Psoas muscle (tissue), 8 donors: ENCODE measurements at places on chromosomes 6 and 20.
A peak's percentile ranks its signal among the peaks of the same experiment; 100 is the strongest.

GRCh38 chr20:13118676-13119075, 102.4 kb upstream of the ISM1 start:
- no peak for DNase-seq
- H3K36me3 ChIP-seq: no peaks in the 10 kb centered on the region
- no peaks in the 10 kb centered on the region for H3K4me1 ChIP-seq
- H3K27ac ChIP-seq: no peak overlapping the region
- no peak overlapping the region for H3K4me3 ChIP-seq

- no peak overlapping the region for H3K27ac ChIP-seq
- no peak for DNase-seq
- no peaks in the 10 kb centered on the region for H3K27me3 ChIP-seq
- no peaks in the 10 kb centered on the region for H3K4me1 ChIP-seq
Observed at GRCh38 chr20:16113736-16114135, 459.5 kb downstream of the KIF16B start.

DNA sequence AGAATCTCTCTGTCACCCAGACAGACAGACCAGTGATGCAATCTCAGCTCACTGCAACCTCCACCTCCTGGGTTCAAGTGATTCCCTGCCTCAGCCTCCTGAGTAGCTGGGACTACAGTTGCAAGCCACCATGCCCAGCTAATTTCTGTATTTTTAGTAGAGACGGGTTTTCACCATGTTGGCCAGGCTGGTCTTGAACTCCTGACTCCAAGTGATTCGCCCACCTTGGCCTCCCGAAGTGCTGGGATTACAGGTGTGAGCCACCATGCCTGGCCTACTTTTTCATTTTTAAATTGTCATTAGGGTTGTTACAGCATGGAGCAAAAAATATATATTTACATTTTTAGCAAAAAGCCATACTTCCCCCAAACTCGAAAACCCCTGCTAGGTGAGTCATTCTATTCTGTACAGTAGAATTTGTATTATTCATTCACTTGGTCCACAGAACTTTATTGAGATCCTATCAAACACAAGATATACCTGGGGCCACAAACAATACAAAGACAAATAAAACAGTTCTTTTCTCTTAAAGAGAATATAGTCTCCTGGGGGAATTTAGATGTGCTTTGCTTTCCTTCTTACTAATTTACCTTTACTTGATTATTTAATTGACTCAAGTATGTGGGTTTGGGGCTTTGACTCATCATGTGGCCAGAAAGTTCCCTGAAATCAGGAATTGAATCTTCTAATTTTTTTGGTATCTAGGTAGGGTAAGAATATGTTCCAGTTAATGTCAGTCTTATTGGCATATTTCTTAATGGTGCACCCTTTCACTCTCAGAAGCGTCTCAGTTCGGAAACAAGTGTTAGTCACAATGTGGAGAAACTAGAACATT, 16.6 kb upstream of the CCND3 start:
- H3K4me1 ChIP-seq: no peaks in the 10 kb centered on the region
- H3K27ac ChIP-seq: no peak overlapping the region
- no peaks in the 10 kb centered on the region for H3K27me3 ChIP-seq
- H3K4me3 ChIP-seq: no peak overlapping the region
- H3K36me3 ChIP-seq: no peaks in the 10 kb centered on the region
- DNase-seq: no peak

GRCh38 chr20:46255440-46256104, 52.7 kb downstream of the CDH22 start:
- H3K27ac ChIP-seq: no peak overlapping the region
- no peaks in the 10 kb centered on the region for H3K4me1 ChIP-seq
- no peak overlapping the region for H3K4me3 ChIP-seq

DNA sequence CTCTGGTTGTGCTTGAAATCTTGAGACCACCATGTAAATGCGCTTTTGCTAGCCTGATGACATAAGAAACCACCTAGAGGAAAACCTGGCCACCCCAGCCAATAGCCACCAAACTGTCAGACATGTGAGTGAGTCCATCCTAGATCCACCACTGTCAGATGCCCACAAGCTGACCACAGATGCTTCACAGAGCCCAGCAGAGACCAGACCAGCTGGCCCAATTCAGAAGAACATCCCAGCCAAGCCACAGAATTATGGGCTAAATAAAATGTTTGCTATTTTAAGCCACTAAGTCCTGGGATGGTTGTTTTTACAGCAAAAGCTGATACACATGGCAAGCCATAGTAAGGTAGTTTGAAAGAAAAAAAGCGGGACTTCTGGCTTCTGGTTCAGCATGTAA, 425.3 kb downstream of the KIF16B start:
- no peak overlapping the region for H3K4me3 ChIP-seq
- no peaks in the 10 kb centered on the region for H3K36me3 ChIP-seq
- no peaks in the 10 kb centered on the region for H3K4me1 ChIP-seq
- H3K27ac ChIP-seq: no peak overlapping the region
- DNase-seq: no peak
- H3K27me3 ChIP-seq: no peaks in the 10 kb centered on the region

DNA sequence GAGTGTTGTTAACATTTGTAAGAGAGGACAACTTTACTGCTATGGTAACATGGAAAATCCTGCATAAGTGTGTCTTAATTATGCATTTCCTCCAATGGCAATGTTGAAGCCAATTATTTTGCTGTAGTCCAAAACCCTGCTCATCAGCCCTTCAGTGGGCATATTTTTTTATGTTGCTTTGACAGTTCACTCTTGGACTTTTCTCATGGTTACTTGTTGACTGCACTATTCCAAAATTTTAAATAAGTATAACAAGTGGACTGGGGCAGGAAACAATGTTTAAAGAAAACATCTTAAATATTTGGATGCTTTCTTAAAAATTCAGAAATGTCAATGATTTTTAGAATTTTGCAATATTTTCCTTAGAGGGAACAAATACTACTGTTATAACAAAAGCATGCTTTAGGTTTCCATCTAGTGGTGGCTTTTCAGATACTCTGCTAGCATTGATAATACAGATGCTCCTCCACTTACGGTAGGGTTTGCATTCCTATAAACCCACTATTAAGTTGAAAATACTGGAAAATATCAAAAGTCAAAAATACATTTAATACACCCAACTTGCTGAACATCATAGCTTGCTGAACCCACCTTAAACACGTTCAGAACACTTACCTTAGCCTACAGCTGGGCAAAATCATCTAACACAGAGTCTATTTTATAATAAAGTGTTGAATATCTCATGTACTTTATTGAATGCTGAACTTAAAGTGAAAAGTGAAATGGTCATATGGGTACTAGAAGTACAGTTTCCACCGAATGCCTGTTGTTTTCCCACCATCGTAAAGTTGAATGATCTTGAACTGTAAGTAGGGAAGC, 86.4 kb downstream of the ADGRG6 start:
- no peak for DNase-seq
- no peaks in the 10 kb centered on the region for H3K36me3 ChIP-seq
- no peaks in the 10 kb centered on the region for H3K27me3 ChIP-seq
- H3K4me1 ChIP-seq: no peaks in the 10 kb centered on the region
- H3K4me3 ChIP-seq: no peak overlapping the region
- H3K27ac ChIP-seq: no peak overlapping the region

DNA sequence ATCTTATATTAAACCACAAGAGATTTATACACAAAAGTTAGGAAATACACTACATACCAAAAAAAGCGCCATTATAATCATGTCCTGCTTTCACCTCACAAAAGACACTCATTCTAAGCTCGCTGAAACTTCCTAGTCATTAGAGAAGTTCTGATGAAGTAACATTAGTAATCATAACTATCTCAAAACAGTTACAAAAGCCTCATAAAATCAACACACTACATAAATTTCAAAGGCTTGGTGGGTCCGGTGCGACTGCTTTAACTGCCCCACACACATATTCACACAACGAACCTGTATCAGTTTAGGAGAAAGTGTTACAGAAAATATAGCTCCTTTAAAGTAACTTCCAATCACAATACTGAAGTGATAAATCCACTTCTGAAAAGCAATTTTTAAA, 1.9 kb downstream of the PHIP start:
- H3K27ac ChIP-seq: peak overlapping the region; percentile 95
- no peaks in the 10 kb centered on the region for H3K27me3 ChIP-seq
- no peaks in the 10 kb centered on the region for H3K36me3 ChIP-seq
- peaks cover 47% of the 10 kb centered on the region for H3K4me1 ChIP-seq

GRCh38 chr6:143498428-143498827, 13.1 kb downstream of the FUCA2 start:
- no peak overlapping the region for H3K27ac ChIP-seq
- H3K27me3 ChIP-seq: no peaks in the 10 kb centered on the region
- no peak overlapping the region for H3K4me3 ChIP-seq
- H3K36me3 ChIP-seq: peaks cover 10% of the 10 kb centered on the region
- H3K4me1 ChIP-seq: no peaks in the 10 kb centered on the region

GRCh38 chr20:53176134-53176533, 204.0 kb downstream of the TSHZ2 start:
- DNase-seq: no peak
- H3K4me1 ChIP-seq: no peaks in the 10 kb centered on the region
- no peaks in the 10 kb centered on the region for H3K36me3 ChIP-seq
- H3K4me3 ChIP-seq: no peak overlapping the region

GRCh38 chr6:13431861-13432465, 55.4 kb downstream of the GFOD1 start:
- peaks cover 31% of the 10 kb centered on the region for H3K4me1 ChIP-seq
- no peak overlapping the region for H3K4me3 ChIP-seq
- H3K36me3 ChIP-seq: no peaks in the 10 kb centered on the region
- H3K27me3 ChIP-seq: no peaks in the 10 kb centered on the region

- H3K4me1 ChIP-seq: peaks cover 32% of the 10 kb centered on the region
- no peaks in the 10 kb centered on the region for H3K27me3 ChIP-seq
- DNase-seq: no peak
- H3K4me3 ChIP-seq: no peak overlapping the region
- peak overlapping the region; percentile 46 for H3K27ac ChIP-seq
Observed at GRCh38 chr20:54215157-54215789, 7.4 kb downstream of the PFDN4 start.

- H3K27me3 ChIP-seq: peaks cover 98% of the 10 kb centered on the region
- H3K4me3 ChIP-seq: peak within 1 kb of the TSS; percentile 44
- DNase-seq: no peak
- no peak within 1 kb of the TSS for H3K27ac ChIP-seq
Observed at GRCh38 chr6:166167801-166168615, at the start of gene TBXT. Gene TBXT (minus strand): TSS chr6:166167851. CDS start chr6:166167591, 260 bp downstream.

- no peak overlapping the region for H3K27ac ChIP-seq
- H3K27me3 ChIP-seq: no peaks in the 10 kb centered on the region
- no peaks in the 10 kb centered on the region for H3K4me1 ChIP-seq
- DNase-seq: no peak
- no peak overlapping the region for H3K4me3 ChIP-seq
- no peaks in the 10 kb centered on the region for H3K36me3 ChIP-seq
Observed at GRCh38 chr6:110558575-110558974, 82.2 kb upstream of the SLC22A16 start.

- DNase-seq: no peak
- no peaks in the 10 kb centered on the region for H3K36me3 ChIP-seq
- H3K4me1 ChIP-seq: peaks cover 31% of the 10 kb centered on the region
- H3K27me3 ChIP-seq: no peaks in the 10 kb centered on the region
- peak overlapping the region; percentile 81 for H3K27ac ChIP-seq
Observed at GRCh38 chr6:150202404-150202803, 59.6 kb downstream of the PPP1R14C start.

DNA sequence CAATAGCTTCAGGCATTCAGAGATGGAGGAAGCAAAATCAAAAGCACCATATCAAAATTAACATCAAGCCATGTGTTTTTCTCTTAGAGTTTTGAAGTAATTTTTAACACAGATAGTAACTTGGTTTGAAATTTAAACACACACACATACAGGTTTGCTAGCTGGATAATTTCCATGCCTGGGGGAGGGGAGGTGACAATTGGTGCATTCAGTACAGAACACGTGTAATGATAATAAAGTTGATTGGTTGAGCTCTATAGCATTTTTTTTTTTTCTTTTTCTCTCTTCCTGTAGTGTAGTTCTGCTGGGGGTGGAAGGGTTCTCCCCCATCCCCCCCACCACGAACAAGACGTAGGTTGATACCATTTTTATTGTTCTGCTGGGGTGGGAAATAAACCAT, 564.8 kb downstream of the LMBRD1 start:
- no peaks in the 10 kb centered on the region for H3K27me3 ChIP-seq
- H3K4me1 ChIP-seq: no peaks in the 10 kb centered on the region
- H3K36me3 ChIP-seq: no peaks in the 10 kb centered on the region
- H3K4me3 ChIP-seq: no peak overlapping the region

DNA sequence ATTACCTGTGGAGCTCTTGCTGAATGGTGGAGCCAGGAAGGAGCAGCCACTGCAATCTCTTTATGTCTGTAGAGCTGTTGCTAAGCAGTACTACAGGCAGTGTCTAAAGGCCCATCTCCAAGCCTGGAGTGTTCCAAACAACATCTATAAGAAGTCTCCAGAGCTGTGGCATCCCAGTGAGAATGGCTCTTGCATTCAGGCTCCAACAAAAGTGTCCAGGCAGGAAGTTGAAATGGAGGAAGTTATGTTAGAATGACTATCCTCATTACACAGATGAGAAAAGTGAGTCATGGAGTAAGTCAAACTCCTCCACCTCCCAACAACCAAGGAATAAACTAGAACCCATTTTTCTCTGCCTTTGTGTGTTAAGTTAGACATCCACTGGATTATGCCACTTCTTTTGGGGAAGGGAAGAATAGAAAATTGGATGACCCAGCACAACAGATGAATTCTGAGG, 288.5 kb upstream of the STXBP5 start:
- H3K27ac ChIP-seq: no peak overlapping the region
- H3K36me3 ChIP-seq: no peaks in the 10 kb centered on the region
- DNase-seq: no peak

DNA sequence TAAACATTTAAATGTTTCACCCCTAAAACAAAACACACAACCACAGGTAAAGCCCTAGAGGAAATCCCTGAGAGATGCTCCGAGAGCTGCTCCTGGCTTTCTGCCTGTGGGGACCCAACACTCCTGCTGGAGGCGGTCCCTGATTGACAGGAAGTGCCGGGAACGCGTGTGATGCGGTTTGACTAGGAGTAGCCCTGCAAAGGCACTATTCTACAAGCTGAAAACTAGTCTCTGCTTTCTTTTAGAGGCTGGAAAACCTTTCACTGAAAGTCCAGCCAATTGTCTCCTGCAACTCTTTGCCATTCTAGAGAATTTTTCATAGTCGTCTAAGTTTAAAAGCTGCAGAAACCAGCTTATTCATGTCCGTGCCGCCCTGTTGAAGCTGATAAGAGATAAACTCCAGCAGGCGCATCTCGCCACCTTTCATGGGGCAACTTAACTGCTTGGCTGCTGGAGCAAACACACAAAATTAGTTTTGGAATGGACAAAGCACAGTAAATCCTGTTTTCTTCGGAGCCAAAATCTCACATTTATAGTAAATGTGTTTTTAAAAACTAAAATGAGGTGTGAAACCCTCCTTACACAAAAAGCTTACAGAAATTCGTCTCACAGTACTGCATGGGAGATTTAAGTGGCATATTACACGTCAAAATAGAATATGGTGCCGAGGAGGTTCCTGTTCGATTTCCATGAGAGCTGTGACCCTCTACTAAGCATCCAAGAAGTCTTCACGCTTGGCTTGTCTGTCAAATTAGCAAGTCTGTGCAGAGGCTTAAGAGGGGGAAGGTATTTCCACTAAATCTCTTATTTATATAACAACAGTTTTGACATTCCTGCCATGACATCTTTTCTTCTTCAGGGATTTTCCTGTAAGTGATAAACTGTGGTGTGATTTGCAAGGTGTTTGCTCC, 46.9 kb downstream of the DACT2 start:
- H3K4me1 ChIP-seq: no peaks in the 10 kb centered on the region
- no peak overlapping the region for H3K4me3 ChIP-seq
- no peaks in the 10 kb centered on the region for H3K36me3 ChIP-seq
- no peak overlapping the region for H3K27ac ChIP-seq
- no peak for DNase-seq
